ENCODE measurements at places on chromosomes 12 and 14.

- no peak for DNase-seq
Observed at GRCh38 chr12:124768452-124769162, 95.1 kb downstream of the SCARB1 start.

- no peak for DNase-seq
Observed at GRCh38 chr12:47343684-47344567, 264.2 kb upstream of the AMIGO2 start.

GRCh38 chr12:113957627-113958026, 8.5 kb downstream of the RBM19 start:
- DNase-seq = no peak

GRCh38 chr12:115542656-115543055, 734.8 kb downstream of the MED13L start:
- DNase-seq = no peak

GRCh38 chr14:90500665-90501370, 104.0 kb downstream of the CALM1 start:
- no peak for DNase-seq

- no peak for DNase-seq
Observed at GRCh38 chr12:91053951-91054715, 3.7 kb downstream of the KERA start.

DNA sequence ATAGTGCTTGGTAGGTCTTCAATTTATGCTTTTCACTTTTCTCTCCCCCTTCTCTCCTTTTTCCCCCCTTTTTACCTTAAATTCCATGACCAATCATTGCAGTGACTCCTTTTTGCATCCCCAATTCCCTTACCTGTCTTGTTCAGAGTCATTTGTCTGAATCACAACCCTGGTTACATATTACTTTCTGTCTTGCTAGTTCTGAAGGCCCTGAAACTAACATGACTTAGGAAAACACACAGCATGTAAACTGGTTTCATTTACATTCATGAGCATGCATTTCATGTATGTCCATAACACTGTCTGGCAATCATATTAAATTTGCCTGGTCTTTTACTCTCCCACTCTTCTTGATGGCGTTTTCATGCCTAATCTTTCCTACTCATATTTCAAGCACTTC, 20.3 kb upstream of the FOXG1 start:
- no peak for DNase-seq

DNA sequence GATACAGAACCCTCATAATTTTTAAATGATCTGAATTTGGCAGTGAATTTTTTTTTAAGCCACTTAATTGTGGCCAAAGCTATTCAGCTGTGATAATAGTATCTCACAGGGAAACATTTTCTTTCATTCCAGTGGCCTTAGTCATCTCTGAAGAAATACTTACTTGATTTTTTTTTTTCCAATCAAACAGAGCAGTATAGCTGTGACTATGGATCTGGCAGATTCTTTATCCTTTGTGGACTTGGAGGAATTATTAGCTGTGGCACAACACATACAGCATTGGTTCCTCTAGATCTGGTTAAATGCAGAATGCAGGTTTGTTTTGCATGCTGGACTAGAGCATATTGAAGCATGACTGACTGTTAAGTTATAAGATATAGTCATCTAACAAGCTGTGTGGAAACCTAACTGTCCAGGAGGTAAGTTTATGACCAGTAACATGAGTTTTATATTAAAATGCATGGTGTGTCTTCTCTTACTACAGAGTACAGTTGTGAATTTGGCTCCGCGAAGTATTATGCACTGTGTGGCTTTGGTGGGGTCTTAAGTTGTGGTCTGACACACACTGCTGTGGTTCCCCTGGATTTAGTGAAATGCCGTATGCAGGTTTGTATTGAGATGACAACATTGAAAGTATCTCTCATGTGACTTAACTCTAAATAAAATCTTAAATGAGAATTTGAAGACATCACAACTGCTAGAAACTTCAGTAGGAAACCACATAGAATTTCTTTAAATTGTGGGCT, 1.9 kb downstream of the SLC25A3 start:
- DNase-seq = no peak

- no peak for DNase-seq
Observed at GRCh38 chr14:80078501-80078900, 132.8 kb downstream of the DIO2 start.

GRCh38 chr12:26044007-26044394, 80.8 kb downstream of the BHLHE41 start:
- no peak for DNase-seq

- no peak for DNase-seq
Observed at GRCh38 chr12:112820796-112821195, 29.2 kb downstream of the RPH3A start.

DNA sequence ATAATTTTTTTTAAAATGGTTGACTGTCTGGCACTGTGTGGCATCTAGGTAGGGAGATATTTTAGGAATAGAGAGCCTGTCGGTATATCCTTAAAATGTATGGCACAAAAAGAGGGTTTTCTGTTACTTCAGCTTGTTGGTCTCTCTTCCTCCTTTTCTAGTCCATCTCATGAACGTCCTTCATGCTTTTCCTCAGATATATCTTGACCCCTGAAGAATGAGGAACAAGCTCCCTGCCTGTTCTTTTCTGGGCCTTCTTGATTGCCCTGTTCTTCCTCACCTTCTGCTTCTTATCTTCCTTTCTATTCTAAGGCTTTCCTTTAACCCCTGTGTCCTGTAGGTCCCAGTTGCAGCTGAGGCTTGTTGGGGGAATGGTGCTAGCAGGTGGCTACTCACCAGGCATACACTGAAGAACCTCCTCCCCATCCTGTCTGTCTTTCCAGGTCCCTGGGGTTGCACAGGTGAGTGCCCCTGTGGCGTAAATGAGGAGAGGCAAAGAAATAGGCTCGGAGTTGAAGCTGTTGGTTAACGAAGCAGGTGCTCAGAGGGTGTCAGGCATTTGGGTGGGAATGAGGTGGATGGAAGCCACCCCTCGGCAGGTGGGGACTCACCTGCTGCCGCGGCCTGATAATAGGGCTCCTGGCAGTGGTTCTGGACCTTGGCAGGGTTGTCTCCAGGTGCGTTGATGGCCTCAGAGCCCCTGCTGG, 7.2 kb upstream of the C1R start:
- no peak for DNase-seq

GRCh38 chr14:51012055-51012454, 67.8 kb upstream of the PYGL start:
- no peak for DNase-seq

DNA sequence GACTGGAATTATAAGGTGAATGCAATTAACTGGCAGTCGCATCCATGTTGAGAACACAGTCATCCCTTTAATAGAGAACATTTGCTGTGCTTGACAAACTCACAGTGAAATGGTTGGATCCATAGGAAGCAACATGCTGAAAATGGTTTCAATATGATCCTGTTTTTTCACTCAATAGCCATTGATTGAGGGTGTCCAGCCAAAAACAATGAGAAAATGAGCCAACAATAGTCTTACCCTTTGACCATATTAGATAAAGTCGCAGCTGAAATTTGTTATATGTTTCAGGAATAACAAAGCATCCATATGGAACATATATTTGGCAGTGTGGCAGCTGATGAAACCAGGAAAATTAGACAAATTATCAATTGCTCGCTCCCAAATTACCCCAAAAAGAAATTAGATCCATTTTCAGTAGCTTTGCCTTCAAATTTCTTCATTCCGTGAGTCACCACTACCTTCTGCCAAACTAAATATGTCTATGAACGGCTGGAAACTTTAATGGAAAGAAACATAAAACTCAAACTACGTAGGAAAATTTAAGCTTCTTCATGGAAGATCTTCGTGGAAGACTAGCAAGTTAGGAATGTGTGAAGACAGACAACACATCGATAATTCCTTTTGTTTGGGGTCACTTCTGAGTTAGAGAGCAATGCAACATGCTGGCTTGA, 17.4 kb downstream of the IGF1 start:
- DNase-seq = no peak

DNA sequence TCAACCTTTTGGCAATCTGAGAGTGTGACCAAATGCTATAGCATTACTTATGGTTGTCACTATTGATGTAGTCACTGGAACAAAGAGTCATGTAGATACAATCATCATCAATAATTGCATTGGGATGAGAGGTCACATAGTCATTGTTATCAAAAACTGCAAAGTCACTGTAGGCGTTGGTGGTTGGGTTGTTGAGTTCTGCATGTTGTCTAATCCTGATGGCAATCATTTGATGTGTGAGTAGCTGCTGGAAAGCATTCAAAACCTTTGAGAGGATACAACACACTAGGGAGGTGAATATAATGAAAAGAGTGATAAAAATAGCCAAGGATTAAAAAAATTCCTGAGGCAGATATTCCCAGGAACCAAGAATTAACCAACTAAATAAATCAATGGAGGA, 214.7 kb upstream of the SYT10 start:
- DNase-seq = no peak

DNA sequence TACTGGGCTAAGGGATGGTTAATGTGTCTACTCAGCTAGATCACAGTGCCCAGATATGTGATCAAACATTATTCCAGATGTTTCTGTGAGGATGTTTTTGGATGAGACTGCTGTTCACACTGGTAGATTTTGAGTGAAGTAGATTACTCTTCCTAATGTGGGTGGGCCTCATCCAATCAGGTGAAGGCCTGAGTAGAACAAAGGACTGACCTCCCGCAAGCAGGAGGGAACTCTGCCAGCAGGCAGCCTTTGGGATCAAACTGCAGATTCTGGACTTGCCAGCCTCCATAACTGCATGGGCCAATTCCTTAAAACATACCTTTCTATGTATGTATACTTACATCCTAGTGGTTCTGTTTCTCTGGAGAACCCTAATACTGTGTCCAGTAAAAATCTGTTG, 219.3 kb downstream of the APAF1 start:
- no peak for DNase-seq

DNA sequence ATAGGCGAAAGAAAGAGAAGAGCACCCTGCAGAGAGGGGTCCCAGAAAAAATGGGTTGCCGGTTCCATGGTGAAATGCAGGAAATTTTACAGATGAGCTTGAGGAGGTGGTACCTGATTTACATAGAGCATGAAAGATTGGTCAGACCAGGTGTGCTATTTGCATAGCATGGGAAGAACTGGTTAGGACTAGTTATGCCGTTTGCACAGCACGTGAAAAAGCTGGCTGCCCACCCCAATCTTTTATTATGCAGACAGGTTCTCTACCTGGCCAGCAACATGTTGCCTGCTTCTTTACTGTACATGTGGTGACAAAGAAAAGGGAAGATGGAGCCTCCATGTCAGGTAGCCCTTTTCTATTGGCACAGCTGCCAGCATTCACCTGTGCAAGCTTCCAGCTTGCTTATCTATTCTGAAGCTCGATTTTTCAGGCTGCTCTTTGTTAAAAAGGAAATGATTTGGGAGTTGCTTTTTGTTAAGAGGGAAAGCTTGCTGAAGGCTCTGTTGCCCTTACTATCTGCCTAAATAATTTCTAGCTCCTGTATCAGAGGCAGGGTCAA, 62.9 kb upstream of the ELK3 start:
- no peak for DNase-seq

GRCh38 chr12:106715582-106715981, 58.9 kb upstream of the RIC8B start:
- DNase-seq = no peak

- DNase-seq = no peak
Observed at GRCh38 chr12:117026921-117027250, 72.3 kb downstream of the TESC start.

DNA sequence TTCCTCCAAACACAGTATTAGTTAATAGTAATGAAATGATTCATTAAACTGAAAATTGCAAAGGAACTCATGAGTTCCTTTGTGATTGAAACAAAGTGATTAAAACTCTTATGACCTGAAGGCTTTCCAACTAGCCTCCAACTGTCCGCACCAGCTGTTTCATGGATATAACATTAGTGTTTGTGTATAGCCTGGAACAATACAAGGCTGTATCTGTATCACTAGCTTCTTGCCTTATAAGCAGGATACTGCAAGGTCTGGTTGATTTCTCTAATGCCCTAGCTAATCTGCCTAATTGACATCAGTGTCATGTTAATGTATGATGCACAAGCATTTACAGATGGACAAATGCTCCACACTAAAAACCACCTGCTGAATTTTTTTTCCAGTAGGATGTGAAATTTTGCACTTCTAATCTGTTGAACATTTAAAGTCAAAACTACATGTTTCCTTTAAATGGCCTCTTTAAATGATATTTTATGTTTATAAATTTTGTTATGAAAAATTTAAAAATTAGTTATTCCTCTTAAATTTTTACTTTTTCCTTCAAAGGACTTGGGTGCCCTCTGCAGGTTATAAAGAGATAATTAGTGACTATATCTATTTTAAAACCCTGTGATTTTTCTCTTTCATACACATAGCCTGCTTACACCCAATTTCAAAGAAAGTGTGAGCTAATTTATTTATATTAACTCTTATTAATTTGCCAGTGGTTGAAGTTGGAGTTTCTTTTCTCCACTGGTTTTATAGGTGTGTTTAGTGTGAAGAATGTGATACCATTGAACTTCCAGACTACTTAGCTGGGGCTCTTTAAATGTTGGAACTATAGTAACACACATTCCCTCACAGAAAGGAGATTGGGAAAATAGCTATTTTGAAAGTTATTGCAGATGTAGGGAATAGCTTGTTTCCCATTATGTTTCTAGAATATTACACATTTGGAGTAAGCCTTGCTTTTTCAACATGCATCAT, 25.4 kb downstream of the AP5M1 start:
- DNase-seq = no peak

GRCh38 chr12:53379389-53380103, 430 bp upstream of the SP1 start:
- DNase-seq = peak; percentile 99

DNA sequence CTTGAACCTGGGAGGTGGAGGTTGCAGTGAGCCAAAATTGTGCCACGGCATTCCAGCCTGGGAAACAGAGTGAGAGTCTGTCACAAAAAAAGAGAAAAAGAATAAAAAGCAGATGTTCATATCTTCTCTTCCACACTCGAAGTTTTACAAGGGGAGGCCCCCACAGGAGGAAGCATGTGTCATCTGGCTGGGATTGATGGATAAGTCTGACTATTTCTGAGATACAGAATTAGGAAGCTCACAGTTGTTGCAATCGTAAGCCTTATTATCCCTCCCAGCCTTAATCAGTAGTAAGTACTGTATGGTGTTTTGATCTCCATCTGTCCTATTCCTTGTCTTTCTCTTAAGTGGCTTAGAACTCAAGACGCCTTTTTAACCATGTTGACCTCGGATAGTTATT, 31.9 kb upstream of the RASSF8 start:
- DNase-seq = no peak

DNA sequence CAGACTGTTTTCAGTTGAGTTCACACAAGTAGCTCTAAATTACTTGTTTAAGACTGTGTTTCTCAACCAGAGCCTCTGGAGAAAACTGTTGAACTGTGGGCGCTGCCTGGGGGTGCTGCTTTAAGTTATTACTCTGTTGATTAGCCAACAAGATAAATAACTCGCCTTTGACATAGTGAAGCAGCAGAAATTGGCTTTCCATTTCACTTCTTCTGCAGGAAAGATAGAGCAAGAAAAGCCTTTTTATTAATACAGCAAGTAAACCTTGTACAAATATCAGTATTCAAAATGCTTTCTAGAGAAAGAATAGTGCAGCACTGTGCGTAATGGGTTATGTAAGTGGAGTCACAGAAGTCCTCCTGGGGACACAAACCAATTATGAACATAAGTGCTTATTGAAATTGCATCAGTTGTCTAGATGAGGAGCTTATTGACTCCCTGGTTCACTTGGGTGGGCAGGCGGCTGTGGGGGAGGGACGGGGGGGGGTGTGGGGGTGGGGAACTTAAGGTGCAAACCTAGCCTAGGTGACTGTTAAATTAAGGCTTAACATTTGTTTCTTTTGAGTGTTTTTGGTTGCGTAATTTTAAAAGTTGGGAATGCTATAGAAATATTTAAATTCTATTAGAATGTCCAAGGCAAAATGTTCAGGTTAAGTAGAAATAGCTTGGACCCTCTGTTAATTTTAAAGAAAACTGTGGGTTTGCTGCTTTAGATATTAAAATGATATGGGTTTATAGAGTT, 6.3 kb downstream of the FRS2 start:
- DNase-seq = no peak

- no peak for DNase-seq
Observed at GRCh38 chr12:81222846-81223592, 145.1 kb downstream of the ACSS3 start.
